B cell (primary cell): ENCODE measurements at places on chromosomes 2 and 18.

- no peak for DNase-seq
These were observed 54.2 kb downstream of the ZEB2 start for GRCh38 chr2:144465749-144466148.

DNA sequence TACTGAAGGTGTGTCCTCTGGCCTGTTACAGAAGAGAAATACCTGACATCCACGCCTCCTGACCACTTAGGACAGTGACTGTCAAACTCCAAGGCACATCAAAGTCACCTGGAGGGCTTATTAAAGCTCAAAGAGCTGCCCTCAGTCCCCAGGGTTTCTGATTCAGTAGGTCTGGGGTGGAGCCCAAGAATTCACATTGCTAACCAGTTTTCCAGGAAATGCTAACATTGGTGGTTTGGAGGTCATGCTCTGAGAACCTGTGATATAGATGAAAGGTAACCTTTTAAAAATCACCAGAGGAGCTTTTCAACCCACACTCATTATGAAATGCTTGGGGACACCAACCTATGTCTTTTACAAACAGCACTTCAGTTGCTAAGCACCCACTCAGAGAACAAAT is 172.3 kb downstream of the ALK start:
- no peak for DNase-seq

- DNase-seq = no peak
These were observed 114.9 kb downstream of the ICOS start for GRCh38 chr2:204051476-204051875.

- no peak for DNase-seq
These were observed 27.4 kb downstream of the ADI1 start for GRCh38 chr2:3491716-3492474.

GRCh38 chr2:1675633-1676032 is 68.7 kb downstream of the PXDN start:
- DNase-seq = no peak

DNA sequence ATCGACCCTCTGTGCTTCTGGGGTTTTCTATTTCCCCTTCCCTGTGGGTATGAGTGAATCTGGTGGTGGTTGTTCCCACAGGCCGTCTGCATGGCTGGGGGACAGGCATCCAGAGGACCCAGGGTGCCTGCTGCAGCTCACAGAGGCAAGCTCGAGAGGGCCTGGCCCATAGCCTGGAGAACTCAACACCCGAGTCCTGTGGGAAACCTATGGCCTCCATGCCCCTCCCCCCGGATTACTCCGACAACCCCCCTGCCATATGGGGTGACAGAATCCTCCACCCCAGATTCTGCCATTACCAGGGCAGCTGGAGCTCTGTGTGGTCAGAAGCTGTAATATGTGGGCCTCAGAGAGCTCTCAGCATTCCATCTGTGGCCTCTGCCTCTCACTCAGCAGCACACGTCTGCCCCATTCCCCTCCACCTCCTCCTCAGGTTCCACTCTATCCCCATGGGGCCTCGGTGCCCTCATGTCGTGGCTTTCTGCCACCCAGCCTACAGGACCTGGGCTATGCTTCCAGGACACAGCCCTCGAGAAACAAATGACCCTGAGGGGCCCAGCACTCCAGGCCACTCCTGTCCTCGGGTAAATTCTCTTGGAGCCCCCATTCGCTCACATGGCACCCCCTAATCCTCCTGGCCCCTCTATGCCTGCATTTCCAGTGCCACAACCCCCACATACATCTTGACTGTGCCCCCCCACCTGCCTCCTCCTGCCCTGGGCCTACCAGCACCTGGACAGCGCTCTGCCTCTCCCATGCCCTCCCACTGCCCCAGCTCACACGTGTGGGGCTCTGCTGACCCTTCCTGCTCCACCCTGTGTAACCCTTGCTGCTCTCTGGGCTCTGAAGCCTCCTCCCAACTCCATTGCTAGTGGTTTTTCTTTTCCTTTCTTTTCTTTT is 3.6 kb downstream of the MZT2A start:
- DNase-seq = no peak

DNA sequence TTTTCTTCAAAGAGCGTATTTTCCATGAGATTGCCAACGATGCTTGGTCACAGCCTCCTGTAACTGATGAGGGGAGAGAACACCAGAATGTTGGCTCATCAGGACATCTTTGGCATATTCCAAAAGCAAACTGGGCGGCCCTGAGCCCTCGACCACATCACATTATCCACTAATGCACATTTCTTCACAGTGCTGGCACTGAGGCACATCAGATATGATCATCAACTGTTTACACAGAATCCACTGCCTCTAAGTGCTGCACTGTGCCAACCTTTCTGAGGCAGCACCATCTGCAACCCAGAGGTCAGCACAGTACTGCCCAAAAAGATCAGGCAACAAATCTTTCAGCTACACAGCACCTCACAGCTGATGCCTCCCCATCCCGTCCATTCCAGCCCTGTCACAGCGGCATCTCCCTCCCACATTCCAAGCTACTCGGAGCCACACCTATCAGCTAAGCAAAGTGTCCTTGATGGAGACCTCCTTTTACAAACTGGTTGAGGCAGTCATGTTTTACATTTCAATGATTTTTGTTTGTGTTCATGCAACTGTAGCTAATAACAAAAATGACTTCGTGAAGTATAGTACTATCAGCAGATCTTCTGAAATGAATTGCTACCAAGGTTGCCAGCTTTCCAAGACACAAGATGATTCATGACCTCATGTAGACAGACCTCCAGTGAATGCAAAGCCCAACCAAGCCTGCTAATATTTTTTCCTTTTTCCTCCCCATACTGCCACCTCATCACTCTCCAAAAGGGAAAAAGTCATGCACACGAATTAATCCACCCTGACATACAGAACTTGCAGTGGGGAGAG is 32.3 kb downstream of the MYO5B start:
- DNase-seq = no peak

DNA sequence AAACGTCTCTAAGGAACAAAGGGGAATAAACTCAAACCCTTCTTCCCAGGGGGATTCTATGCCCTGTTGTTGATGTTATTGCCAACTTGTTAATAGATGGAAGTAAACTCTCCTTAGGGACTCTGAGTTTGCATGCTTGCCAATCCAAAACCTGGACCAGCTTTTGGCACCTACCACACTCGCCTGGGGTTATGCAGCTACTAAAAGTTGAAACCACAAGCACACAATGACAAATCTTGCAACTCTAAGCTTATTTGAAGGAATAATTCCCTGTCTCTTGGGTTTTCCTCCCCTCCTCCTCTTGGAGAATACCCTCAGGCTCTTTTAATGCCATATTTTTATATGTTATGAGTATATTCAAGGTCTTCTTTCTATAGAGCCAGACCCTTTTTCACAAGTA is 484.1 kb downstream of the FBXO15 start:
- DNase-seq = no peak

DNA sequence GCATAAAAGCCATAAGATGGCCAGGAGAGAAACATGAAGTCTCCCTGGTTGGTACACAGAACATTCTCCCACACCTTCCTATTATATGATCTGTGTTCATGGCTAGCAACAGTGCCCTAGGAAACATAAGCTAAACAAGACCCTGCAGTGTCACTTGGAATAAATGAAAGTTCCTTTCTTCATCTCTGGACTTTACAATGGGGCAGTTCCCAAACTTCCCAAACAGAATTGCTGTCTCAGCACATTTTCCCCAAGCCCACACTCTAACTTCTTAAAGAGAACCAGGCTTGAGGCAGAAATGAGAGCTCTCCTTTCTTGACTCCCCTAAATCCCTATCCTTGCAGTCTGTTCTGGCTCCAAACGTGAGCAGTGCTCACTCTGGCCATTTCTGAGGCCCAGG is 173.2 kb upstream of the CREB1 start:
- no peak for DNase-seq

GRCh38 chr2:238879621-238880377 is 31.9 kb downstream of the TWIST2 start:
- no peak for DNase-seq

DNA sequence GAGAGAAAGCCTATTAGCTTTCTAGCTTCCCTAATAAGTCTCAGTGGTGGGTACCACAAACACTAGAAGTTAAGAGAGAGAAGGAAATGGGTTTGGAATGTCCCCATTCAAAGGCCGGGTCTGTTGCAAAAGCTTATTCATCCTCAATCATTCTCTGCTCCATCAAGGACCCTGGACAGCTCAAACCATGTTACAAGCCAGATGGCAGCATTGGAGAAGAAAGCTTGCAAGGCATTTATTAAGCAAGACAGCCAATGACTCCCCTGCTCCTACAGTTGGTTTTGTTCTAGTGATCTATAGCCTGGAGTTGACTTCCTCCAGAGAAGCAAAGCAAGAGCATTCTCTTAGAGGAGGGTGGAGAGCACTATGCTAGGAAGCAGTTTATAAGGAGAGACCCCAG is 86.9 kb upstream of the LMAN1 start:
- DNase-seq = no peak

DNA sequence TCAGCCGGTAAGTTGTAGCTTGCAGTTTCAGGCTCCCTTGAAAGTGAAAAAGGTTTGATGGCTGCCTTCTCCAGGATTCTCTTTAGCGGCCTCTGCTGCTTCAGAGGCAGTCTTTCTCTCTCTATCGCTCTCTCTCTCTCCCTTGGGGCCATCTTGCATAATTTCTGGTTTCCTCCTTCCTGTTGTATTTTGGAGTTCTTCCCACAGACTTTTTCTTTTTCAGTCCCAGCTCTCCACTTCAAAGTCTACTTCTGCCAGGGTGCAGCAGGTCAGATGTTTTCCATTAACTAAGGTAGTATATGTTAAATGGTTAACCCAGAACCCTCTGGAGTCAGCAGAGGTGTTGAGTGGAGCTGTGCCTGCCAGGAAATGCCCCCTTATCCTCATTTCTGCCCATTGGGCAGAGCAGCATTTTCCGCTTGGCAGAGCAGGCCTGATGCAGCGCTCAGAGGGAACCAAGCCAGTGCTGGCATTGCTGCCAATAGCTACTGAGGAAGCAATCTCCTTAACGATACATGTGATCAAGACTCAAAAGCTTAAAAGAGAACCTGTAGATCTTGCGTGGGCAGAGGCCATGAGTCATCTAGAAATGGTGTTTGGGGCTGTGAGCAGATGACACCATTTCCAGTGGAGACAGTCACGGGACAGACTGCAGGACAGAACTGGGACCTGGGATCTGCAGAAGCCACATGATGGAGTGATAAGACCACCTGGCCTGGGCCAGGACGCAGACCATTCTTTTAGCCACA is 20.8 kb downstream of the DBI start:
- DNase-seq = no peak

- DNase-seq = peak; percentile 35
These were observed 650 bp downstream of the ACKR3 start for GRCh38 chr2:236570081-236570868.

GRCh38 chr18:48803518-48803917 is 147.2 kb downstream of the SMAD7 start:
- no peak for DNase-seq
